CD4-positive, alpha-beta T cell treated with Interleukin-6 at 100 ng/mL for 8 hours (primary cell): ENCODE measurements at places on chromosomes 3 and 15.

DNA sequence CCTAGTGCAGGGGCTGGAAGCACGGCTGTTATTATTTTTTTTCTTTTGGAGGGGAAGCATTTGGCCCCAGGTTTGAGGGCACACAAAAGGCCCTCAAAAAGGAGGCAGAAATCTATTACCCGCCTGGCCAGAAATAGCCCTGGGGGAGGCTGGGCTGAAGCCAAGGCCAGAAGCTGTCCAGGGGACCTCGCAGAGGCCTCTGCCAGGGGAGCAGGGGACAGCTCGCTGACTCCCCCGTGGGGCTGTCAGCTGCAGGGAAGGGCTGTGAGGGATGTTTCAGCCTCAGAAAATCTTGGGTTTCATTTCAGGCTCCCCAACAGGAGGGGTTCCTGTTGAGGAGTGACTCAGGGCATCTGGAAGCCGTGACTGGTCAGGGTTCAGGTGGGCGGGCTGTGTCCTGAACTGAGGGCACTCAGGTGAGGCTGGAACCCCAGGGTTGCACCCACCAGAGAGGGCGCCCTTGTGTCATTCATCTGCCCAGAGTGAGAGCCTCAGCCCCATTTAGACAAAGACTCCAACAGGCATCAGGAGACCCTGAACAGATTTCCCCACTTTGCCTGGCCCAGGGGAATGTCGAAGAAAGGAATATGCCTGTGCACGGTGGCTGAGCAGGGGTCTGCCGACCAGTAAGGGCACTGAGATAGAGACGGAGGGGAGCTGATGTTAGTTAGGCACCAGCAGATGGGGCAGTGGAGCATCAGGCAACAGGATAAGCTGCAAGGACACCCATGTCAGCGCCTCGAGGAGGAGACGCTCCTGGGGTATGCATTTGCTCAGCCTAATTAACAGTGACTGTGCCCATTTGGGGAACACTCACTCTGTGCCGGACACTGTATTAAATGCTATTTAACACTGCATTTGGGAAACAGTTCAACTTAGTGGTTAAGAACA, 43.5 kb upstream of the SLC6A11 start:
- no peak for DNase-seq

GRCh38 chr3:49277383-49277775, 347 bp upstream of the C3orf62 start:
- DNase-seq: no peak

DNA sequence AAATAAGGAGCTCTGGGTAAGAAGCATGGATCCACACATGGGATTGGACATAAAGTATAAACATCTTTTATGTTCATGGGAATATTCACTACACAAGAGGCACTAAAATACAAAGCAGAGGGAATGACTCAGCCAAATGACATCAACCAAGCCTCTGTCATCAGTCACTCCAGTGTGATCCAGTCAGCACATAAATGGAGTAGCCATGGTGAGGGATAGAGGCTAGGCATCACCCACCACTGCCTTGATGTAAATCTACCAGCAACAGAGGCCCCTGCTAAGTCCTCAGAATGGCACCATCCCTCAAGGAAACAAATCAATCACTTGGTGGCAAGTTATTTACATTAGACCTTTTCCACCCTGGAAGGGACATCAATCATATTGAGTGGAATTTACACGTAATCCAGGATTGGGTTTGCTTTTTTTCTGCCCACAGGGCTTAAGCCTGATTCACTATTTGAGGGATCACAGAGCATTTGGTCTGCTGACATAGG, 27.2 kb downstream of the VEPH1 start:
- DNase-seq: no peak

DNA sequence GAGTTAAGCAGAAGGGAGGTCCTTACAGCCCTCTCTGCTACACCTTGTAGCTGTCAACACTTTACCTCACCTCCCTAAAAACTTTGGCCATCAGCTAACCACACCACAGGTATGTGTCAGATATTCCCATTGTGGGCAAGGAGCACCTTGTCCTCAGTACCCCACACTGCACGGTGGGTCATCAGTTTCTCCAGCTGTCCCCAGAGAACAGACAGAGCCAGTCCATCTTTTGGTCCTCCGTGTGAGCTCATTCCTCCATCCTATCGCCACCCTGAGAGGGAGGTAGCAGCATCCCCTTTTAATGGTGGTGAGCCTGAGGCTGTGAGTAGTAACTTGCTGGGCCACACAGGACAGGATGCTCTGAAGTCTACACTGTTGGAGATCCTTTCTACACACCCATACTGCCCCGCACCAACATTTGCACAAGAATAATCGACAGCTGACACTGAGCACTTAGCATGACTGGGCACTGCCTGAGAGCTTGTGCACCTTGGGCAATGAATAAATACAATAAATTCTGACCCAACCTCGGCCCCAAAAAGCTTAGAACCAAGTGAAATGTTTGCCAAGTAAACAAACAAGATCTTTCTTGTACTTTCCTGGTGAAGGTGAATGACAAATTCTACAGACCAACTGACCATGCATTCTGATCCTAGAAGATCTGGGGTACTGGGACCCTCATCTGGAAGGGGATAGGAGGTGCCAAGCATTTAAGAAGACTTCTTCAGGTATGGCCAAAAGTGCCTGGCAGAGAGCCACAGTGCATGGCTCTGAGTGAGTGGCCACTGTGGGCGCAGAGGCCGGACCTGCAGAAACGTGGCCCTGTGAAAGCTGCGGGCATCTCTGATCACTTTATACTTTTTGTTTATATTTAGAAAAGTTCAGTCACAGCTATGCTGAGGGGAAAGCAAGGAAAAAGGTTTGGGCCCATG, 6.9 kb downstream of the CHCHD4 start:
- no peak for DNase-seq

- DNase-seq: no peak
Observed at GRCh38 chr3:37321377-37321781, 147.0 kb upstream of the LRRFIP2 start.

GRCh38 chr3:46409739-46410489, 2.9 kb downstream of the CCRL2 start:
- DNase-seq: no peak

GRCh38 chr3:49607796-49608195, 53.5 kb downstream of the BSN start:
- no peak for DNase-seq

GRCh38 chr3:7194071-7194835, 333.3 kb downstream of the GRM7 start:
- DNase-seq: no peak

GRCh38 chr3:35562141-35562540, 77.2 kb upstream of the ARPP21 start:
- no peak for DNase-seq

GRCh38 chr3:56775838-56776555, 25.8 kb downstream of the ARHGEF3 start:
- DNase-seq: no peak

DNA sequence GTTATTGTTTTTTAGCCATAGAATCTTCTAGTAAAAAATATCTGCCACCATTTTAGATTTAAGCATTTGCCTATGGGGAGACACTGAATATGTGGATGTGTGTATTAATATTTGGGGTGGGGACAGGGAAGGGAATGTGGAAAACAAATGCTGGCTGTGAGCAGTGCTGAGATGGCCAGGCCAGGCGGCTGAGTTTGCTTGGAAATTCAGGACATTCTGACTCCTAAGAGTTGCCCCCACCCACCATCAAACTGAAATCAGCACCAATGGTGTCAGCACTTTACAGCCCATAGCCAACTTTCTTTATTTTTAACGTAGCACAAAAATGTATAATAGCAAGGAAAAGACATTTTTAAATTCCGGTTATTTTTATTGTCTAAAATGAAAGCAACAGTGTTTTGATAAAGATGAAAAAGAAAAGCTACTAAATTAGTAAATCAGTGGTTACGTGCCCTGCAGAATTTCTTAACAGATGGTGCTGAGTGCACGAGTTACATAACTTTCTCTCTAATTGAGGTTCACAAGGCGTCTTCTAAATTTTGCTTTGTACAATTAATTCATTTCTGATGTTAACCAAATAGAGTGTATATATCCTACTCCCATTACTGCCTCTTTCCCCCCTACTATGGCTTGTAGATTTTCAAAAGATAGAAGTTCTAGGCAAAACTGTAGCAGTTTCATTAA, 34.0 kb downstream of the B3GALNT1 start:
- DNase-seq: no peak

DNA sequence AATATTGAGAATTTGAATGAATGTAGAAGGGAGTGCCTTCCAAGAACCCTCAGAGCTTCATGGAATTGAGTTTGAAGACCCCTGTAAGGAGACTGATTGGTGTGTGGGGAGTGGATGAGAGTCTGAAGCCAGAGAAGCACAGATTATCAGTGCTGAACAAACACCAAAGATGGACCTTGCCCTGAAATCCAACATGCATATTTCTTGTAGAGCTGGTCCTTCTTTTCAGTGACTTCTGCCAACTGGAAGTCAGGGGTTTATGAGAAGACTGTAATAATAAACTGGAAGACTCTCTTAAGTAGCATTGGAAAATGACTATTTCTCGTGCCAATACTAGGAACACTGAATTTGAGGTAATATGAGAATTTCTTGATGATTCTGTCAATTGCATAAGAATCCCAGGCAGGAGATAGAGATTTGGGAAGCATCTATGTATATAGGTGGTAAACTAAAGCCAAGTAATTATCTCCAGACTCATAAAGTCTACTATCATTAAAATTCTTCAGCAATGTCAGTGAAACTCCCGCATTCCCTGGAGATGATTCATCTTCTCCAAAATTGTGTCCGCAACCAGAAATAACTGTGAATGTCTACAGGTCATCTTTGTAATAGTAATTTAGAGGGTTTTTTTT, 213.8 kb downstream of the IL5RA start:
- no peak for DNase-seq

DNA sequence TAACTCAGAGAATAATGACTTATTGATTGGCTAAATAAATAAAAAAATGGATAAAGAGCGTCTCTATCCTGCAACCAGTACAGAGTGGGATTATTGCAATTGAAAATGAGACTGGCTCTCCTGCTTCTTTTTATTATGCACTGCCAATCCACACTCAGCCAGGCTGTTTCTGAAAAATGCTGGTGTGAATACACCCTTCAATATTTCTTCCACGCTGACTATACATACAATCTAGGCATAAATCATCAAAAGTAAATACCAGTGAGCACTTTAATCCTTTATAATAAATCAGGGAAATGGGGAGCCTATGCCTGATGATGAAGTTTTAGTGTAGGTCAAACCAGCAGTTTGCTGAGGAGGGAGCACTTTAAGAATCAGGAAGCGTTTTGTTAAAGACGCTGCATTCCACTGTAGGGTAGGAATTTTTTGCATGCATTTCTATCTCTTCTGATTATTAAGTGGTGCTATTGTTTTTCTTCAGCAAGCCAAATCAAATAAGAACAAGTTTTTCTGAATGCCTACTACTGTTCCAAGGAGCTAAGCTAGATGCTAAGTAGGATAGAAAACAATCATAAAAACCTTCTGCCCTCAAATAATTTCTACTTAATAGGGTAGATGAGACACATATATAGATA, 781.5 kb downstream of the TBL1XR1 start:
- no peak for DNase-seq

DNA sequence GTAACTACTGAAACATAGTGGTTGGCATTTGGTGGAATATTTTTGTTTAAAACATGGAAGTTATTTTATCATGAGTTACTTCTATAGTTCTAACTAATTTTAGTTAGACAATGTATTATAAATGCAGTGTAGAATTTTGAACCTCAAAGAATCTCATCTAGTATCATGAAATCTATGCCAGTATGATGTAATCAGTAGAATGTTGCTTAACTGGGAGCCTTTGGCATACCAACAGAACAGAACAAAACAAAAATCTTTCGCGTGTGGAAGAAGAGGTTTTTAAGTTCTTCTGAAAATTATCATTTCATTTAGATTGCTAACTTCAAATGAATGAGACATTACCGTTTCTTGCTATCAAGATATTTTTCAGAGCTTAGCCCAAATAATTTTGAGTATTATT, 98.4 kb upstream of the LRRFIP2 start:
- DNase-seq: no peak

GRCh38 chr3:15667484-15667883, 65.9 kb downstream of the BTD start:
- peak; percentile 45 for DNase-seq

DNA sequence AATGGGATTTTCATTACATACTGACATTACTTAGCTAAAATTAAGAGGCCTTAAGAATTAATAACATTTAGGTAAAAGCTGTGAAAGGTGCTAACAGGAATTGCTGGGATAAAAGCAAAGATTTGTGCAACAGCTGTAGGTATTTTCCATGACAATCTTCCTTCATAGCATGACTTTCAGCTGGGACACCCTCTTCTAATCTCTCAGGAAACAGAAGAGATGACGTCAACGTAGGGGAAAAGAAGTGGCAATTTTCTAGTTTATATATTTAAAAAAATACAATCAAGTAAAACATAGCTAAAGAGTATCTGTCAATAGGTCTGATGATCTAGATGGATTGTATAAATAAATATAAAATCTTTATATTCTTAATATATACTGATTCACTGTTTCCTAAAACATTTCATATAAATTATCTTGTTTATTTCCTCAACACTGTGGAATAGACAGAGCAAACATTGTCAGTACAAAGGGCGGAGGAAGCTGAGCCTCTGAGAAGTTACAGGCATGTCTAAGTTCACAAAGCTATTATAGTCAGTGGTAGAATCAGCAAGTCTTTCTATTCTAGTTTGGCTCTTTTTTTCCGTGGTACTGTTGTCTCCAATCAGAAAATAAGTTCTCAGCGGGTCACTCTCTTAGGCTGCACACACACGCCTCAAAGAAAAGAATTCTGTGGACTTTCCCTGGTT, 217.0 kb downstream of the P3H2 start:
- no peak for DNase-seq

DNA sequence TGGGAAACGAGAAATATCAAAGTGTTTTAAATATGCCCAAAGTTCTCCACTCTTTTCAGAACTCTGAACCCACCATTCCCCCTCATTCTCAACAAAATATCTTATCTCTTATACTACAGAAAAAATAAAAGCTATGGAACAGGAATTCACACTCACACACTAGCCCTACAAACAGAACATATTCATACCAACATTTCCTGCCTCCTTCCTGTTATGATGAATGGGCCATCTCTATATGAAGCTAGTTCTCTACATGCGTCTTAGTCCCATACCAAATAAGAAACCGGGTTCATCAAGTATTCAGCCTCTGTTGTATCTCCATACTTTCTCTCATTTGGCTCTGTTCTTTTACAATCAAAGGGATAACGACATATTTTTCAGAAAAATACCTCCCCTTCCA, 72.6 kb downstream of the PLSCR2 start:
- no peak for DNase-seq

DNA sequence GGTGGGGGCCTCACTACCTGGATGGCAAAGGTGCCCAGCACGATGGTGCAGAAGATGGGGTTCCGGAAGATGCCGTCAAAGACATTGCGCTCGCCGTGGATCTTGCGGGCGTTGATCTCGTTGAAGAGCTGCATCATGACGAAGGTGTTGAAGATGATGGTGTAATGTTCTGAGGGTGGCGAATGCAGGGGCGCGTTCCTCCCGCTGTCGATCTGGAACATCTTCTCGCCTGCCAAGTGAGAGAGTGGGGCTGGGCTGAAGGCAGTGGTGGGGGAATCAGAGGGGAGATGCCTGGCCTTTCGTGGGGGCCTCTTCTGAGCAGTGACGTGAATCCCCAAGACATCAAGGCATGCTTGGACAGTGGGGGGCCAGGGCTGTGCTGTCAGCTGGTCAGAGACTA, 19.6 kb upstream of the SEC13 start:
- DNase-seq: no peak

- no peak for DNase-seq
Observed at GRCh38 chr15:50046867-50047266, 72.2 kb downstream of the ATP8B4 start.

GRCh38 chr3:134143828-134144401, 106.7 kb downstream of the RYK start:
- DNase-seq: no peak

GRCh38 chr3:194138732-194139070, 2.8 kb downstream of the HES1 start:
- no peak for DNase-seq
